ENCODE measurements at places on chromosomes 2 and 18. TPM values are rescaled to one million over a fixed set of nuclear protein-coding genes. Genes with fewer than 3 reads are reported as not detected.

Gene MBD2
- 29.7 TPM for total RNA-seq

Gene SMYD5
- total RNA-seq = 27.9 TPM

Gene SLC5A7
- not detected for total RNA-seq

Gene TRIB2
- total RNA-seq = 26.4 TPM

Gene CAVIN2
- total RNA-seq = 1.2 TPM
